ENCODE measurements at places on chromosomes 13 and 19.

GRCh38 chr19:30256496-30256850 lies 115.7 kb upstream of the ZNF536 start:
- DNase-seq = no peak

- no peak for DNase-seq
These were observed 21.0 kb upstream of the GRWD1 start for GRCh38 chr19:48424694-48425219.

DNA sequence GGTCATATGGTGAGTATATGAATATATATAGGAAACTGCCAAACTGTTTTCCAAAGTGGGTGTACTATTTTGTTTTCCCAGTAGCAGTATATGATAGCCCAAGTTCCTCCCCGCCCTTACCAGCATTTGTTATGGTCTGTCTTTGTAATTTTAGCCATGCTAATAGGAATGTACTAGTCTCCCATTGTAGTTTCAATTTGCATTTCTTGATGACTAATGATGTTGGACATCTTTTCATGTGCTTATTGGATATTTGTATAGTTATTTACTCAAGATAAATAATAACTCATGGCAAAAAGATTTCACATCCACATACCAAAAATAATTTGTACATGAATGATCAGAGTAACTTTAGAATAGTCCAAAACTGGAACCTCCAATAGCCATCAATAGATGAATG lies 75.3 kb upstream of the SERP2 start:
- DNase-seq = no peak

- DNase-seq = no peak
These were observed 413.4 kb upstream of the PCDH9 start for GRCh38 chr13:67643516-67644055.

- DNase-seq = no peak
These were observed 10.3 kb downstream of the EHD2 start for GRCh38 chr19:47723581-47723940.

GRCh38 chr13:110216006-110216397 lies 91.0 kb downstream of the COL4A1 start:
- DNase-seq = peak; percentile 81

GRCh38 chr13:68481130-68481529 lies 1251.0 kb upstream of the PCDH9 start:
- DNase-seq = no peak

GRCh38 chr19:14107581-14108461 lies 9.7 kb downstream of the PRKACA start:
- DNase-seq = no peak

GRCh38 chr19:46639358-46640182 lies 3.6 kb upstream of the GNG8 start:
- no peak for DNase-seq

GRCh38 chr13:31824705-31825517 lies 85.6 kb downstream of the RXFP2 start:
- DNase-seq = no peak

- no peak for DNase-seq
These were observed 6.1 kb downstream of the SLC35E1 start for GRCh38 chr19:16566161-16566560.

- no peak for DNase-seq
These were observed 776 bp upstream of the NCLN start for GRCh38 chr19:3184847-3185460.

DNA sequence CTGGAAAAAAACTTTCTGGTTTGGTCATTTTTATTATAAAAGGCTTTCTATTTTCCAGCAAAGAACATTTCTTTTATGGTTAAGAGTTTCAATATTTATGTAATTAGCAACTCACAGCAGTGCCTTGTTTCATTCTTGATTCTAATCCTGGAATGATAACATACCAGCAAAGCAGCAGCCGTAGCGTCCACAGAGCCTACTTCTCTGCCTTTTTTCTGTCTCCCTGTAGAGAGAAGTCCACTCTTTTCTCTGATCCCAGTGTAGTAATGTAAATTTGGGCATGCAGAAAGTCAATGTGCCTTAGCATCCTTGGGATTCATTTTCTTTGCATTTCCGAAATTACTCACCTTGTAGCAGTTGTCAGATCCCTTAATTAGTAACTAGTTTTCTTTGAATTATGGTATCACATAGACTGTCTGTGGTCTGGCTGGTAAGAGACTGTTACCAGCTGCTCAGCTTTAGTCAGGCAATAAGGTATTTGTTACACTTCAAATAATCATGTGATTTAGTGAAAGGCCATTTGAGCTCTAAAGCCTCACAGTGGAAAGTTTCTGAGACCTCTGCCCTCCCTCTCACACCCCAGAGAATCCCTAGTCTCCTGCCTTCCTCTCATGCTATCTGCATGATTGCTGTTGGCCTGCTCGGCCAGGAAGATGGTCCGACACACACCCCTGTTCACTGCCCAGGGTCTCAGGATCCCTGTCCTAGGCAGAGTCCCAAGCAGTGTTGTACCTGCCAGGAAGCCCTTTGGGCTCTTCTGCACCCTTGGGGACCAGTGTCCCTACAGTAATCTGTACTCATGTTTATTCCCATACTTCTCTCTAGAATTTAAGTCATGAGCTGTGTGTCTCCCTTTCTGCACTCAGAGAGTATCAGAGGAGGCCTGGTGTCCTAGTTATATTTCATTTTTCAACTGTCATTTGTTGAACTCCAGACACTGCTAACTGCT lies 86.3 kb downstream of the LRCH1 start:
- no peak for DNase-seq

DNA sequence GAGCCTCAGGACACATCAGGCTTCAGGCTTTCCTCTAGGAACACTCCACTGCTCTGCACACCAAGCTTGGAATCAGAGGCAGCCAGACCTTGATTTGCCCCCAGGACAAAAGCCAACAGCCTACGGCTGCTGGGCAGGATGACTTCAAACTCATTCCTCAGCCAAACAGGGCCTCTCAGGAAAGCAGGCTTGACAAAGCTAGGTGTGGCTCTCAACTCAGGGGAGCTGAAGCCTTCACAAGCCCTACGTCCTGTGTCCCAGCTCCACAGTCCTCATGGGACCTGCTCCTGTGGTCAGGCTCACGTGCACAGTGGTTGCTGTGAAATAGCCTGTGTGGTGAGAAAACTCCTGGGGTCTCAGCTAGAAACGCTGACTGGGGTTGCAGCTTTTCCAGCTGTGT lies 398.9 kb upstream of the ZNF507 start:
- DNase-seq = no peak

DNA sequence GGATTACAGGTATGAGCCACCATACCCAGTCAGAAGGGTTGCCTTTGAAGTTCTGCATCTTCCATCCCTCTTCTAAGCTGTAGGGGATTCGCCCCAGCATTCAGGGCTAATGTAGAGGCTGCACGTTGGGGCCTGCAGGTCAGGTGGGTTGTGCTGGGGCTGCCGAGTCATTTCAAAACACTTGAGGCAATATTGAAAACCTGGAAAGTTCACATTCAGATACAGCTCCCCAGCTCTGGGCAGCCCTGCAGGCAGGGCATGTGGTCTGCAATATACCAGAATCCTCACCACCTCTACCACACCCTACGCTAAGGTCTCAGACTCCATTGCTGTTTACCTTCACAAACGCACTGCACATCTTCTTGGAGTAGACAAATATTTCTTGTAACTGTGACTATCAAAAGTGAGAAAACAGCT lies 24.6 kb downstream of the CCNE1 start:
- DNase-seq = no peak

- no peak for DNase-seq
These were observed 1379.9 kb downstream of the UQCRFS1 start for GRCh38 chr19:27833031-27833430.

GRCh38 chr19:18898081-18898606 lies 2.2 kb upstream of the CERS1 start:
- no peak for DNase-seq

- DNase-seq = no peak
These were observed 12.3 kb downstream of the ATP7B start for GRCh38 chr13:51998723-51999509.

- DNase-seq = no peak
These were observed 9.1 kb upstream of the ACOD1 start for GRCh38 chr13:76939215-76939614.

GRCh38 chr19:13010038-13010991 lies 15.0 kb downstream of the NFIX start:
- DNase-seq = no peak

- DNase-seq = no peak
These were observed at the start of gene FGF22 for GRCh38 chr19:639253-640160. TSS of gene FGF22 (plus strand) at chr19:639879. CDS start at chr19:639926, 47 bp downstream.

GRCh38 chr19:41957838-41958366 lies 1.2 kb downstream of the RABAC1 start:
- DNase-seq = no peak

GRCh38 chr13:45522571-45522970 lies 57.8 kb downstream of the COG3 start:
- no peak for DNase-seq

DNA sequence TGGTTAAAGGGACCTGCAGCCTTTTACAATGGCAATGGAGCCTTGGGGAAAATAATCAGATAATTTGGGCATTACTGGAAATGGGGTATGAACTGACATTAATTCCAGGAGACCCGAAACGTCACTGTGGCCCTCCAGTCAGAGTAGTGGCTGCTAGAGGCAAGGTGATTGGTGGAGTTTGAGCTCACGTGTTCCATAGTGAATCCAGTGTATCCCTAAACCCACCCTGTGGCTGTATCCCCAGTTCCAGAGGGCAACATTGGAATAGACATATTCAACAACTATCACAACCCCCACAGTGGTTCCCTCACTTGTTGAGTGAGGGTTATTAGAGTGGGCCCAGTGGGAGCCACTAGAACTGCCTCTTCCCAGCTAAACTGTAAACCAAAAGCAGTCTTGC lies 3.3 kb upstream of the LILRA2 start:
- no peak for DNase-seq

GRCh38 chr13:23472189-23472588 lies 38.7 kb upstream of the SACS start:
- DNase-seq = no peak

DNA sequence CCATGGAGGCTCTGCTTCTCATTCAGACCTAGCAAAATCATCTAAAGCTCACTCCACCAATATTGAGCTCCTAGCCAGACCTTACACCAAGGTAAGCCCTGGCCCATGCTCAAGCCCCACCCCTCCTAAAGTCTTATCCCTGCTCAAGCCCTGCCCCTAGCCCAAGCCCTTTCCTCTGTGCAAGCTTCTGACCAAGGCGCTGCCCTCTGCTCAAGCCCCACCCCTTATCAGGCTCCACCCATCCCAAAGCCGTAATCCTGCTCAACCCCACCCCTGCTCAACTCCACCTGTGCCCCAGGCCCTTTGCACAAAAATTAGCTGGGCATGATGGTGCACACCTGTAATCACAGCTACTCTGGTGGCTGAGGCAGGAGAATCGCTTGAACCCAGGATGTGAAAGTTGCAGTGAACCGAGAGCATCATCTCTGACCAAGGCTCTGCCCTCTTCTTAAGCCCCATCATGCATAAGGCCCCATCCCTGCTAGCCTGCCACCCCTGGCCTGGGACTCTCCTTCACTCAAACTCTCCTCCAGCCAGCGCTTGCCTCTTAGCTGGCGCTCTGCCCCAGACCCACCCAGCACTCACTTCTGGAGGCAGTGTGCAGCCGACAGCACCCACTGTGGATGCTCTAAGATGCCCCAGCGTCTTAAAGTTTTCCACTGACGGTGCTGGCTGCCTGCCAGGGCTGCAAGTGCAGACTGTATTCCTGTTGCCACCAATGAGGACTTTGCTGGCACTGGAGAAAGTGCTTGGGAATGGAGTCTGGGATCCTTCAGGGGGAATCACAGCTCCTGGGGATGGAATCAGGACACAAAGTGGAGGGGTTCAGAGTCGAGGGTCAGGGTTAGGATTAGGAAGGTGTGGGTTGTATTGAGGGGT lies 16.5 kb downstream of the KLK4 start:
- no peak for DNase-seq

DNA sequence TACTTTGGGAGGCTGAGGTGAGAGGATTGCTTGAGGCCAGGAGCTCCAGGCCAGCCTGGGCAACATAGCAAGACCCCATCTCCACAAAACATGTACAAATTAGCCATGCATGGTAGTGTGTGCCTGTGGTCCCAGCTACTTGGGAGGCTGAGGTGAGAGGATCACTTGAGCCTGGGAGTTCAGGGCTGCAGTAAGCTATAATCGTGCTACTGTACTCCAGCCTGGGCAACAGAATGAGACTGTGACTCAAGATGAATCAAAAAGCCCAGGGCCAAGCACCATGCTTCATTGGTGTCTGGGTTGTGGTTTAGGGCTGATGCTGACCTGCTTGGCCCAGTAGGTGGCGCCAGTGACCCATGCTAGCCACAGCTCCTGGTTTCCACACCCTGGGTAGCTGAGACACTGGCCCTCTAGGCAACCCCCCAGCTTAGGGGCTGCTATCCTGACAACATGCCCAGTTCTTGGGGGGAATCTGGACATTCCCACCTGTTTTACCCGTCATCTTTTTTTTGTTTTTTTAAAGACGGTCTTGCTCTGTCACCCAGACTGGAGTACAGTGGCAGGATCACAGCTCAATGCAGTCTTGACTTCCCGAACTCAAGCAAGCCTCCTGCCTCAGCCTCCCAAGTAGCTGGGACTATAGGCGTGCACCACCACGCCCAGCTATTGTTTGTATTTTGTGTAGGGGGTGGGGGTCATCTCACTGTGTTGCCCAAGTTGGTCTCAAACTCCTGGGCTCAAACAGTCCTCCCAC lies 5.5 kb downstream of the CCDC124 start:
- no peak for DNase-seq

- DNase-seq = no peak
These were observed 8.8 kb downstream of the METTL21C start for GRCh38 chr13:102686024-102686423.

DNA sequence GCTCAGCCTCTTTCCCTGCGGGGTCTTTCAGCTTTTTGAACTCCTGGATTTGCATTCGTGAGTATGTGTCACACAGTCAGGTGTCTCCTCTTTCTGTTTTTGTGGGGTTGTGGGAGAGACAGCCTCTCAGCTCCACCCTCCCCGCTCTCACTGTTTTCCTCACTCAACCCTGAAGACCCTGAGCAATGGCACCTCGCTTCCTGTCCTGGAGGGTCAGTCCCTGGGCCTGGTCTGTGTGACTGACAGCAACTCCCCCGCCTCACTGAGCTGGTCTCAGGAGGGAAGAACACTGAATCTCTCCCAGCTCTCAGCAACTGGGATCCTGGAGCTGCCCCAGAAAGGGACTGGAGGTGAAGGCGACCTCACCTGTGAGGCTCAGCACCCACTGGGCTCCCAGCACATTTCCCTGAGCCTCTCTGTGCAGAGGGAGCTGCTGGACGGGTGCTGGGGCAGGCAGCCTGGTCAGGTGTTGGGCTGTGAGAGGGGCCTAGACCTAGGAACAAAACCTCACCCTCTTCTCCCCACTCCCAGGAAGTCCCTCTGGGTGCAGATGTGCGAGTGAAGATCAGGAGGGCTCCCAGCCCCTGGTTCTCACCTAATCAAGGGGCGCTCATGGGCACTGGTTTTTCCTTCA lies 4.2 kb upstream of the SIGLEC7 start:
- no peak for DNase-seq
